ENCODE measurements at places on chromosomes 11 and 22.

GRCh38 chr11:109784536-109784935, 308.7 kb upstream of the ZC3H12C start:
- no peak for DNase-seq

GRCh38 chr11:113384551-113384950, 3.0 kb upstream of the ANKK1 start:
- DNase-seq, result peak; percentile 67

DNA sequence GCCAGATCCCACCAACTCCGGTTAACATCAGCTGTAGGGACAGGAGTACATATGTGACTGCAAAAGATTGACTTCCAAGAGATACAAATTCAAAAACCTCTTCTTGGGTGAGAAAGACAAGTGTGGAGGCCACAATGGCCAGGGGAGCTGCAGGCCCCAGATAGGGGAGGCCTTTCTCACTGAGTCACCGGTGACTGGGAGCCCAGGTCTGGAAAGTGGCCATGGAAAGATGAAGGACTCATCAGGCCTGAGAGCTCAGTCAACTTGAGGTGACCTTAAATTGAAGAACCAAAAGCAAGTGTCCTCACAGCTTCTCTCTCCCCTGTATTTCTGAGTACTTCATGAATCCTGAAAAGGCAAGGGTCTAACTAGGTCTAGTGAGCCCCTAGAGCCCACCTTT, 90.4 kb upstream of the CLPB start:
- peak; percentile 46 for DNase-seq

DNA sequence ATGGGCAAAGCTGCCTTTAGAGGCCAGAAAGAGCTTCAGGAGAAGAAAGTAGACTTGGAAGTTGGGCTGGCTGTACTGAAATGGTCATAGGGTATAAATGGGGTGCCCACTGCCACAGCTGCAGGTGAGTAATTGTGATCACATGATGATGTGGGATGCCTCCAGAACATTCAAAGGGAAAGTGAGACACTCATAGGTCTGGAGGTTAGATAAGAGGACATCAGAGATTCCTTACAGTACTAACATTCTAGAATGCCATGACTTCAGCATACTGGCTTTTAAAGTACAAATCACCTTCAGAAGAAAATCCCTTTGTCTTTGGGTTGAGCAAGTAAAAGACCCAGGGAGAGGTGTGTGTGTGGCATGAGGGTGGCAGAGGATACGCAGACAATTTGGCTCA, 419.2 kb downstream of the TENM4 start:
- no peak for DNase-seq

GRCh38 chr11:117900720-117901440, 24.4 kb upstream of the FXYD6 start:
- no peak for DNase-seq

GRCh38 chr11:58829786-58830185, 14.7 kb downstream of the GLYATL2 start:
- peak; percentile 72 for DNase-seq

DNA sequence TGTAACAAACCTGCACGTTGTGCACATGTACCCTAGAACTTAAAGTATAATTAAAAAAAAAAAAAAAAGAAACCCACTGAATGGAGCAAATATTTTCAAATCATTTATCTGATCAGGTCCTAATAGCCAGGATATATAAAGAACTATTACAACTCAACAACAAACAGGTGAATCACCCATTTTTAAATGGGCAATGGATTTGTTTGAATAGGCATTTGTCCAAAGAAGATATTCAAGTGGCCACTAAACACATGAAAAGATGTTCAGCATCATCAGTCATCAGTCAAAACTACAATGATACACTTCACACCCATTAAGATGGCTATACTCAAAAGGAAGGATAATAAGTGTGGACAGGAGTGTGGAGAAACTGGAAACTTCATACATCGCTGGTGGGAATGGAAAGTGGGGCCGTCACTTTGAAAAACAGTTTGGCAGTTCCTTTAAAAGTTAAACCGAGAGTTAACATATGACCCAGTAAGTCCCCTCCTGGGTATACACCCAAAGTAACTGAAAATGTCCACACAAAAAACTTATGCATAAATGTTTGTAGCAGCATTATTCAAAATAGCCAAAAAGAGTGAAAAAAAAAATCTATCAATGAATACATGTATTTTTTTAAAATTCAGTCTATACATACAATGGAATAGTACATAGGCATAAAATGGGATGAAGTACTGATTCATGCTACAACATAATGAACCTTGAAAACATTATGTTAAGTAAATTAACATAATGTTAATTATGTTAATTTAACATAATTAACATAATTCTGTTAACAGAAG, 53.1 kb downstream of the ARRB1 start:
- DNase-seq, result no peak

- DNase-seq, result no peak
Observed at GRCh38 chr11:76859708-76860227, 950 bp upstream of the ACER3 start.

DNA sequence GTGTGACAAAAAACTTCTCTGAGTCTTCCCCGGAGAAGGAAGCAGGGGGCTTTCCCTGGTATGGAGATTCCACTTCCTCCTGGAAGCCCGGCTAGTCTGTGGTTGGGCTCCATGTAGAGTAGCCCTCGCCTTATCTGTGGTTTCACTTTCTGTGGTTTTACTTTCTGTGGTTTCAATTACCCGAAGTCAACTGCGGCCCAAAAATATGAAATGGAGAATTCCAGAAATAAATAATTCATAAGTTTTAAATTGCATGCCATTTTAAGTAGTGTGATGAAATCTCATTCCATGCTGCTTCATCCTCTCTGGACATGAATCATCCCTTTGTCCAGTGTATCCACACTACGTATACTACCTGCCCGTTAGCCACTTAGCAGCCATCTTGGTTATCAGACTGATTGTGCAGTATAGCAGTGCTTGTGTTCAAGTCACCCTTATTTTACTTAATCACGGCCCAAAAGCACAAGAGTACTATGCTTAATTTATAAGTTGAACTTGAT, 275.0 kb upstream of the SESN3 start:
- DNase-seq, result peak; percentile 4

GRCh38 chr11:116225784-116226585, 546.8 kb downstream of the BUD13 start:
- no peak for DNase-seq

- DNase-seq, result peak; percentile 23
Observed at GRCh38 chr22:30056015-30056414, 24.2 kb upstream of the HORMAD2 start.

- peak; percentile 76 for DNase-seq
Observed at GRCh38 chr11:126607374-126607773, 251.9 kb downstream of the ST3GAL4 start.

Measured in EH (cell line).